Amygdala (tissue), 56 donors: ENCODE measurements at places on chromosomes 12 and 14.

DNA sequence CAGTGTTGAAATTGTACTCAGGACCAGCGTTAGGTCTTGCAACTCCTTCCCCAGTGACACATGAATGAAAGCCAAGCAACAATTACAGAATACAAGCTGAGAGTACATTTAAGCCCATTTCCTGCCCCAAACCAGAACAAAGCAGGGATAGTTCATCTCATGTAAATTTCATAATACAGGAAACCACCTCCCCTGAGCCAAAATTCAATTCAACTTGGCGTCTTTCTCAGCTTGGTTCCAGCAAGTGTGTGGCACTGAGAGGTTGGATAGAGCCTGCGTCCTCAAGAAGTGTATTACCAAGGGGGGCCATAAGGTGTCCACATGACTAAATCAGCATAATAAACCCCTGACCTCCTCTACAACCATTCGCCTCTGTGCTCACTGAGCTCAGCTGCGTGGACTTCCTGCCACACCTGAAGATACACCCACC, 278.9 kb upstream of the CRY1 start:
- DNase-seq, result no peak

DNA sequence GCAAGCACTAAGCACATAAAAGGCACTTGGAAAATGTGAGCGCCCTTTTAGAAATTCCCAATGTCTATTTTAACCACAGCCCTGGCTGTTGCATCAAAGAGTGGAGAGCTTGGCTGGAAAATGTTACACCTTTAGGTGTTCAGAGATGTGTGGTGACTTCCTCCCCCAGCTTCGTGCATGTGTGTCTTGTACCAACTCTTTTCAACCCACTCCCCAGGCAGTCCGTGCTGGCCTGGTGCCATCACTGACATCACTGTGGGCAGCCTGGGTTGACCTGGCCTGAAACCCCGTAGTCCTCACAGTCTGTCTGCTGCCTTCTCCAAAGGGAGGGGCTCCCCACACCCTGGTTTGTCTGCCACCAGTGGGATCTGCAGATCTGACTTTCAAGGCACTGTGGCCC, 101.8 kb downstream of the SCARB1 start:
- DNase-seq, result no peak

DNA sequence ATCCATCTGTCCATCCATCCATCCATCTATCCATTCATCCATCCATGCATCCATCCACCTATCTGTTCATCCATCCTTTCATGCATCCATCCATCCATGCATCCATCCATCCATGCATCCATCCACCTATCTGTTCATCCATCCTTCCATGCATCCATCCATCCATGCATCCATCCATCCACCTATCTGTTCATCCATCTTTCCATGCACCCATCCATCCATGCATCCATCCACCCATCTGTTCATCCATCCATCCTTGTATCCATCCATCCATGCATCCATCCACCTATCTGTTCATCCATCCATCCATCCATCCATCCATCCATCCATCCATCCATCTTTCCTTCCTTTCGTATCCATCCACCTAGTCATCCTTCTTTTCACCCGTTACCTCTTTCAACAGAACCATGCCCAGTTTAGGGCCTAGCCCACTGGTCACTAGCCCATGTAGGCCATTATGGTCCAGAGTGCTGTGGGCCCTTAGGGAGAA, 66.3 kb downstream of the KIF26A start:
- no peak for DNase-seq

- DNase-seq, result no peak
These were observed 42.8 kb downstream of the KDM2B start for GRCh38 chr12:121537814-121538698.

DNA sequence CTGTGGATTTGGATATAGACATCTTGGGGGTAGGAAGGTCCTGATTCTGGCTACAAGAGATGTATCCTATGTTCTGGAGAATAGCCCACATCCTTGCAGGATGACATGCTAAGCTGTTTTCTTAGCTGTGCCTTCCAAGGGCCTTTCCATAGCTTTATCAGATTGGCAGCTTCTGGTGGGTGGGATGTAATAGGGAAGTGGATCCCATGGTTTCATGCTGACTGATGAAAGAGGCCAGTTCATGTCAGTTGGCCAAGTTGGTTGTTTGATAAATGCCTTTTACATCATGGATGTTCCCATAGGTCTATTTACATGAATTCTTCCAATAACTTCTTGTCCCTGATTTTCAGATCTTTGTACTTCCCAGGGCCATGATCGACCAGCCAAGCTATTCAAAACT, 169.1 kb upstream of the RMST start:
- DNase-seq, result no peak

GRCh38 chr12:27123642-27124041, 41.3 kb upstream of the C12orf71 start:
- no peak for DNase-seq

- no peak for DNase-seq
These were observed 45.1 kb upstream of the GRIN2B start for GRCh38 chr12:14026537-14026936.

- no peak for DNase-seq
These were observed 620.1 kb downstream of the MED13L start for GRCh38 chr12:115657081-115658013.

- no peak for DNase-seq
These were observed 579 bp upstream of the CLMN start for GRCh38 chr14:95320078-95320895.

- DNase-seq, result no peak
These were observed 106.8 kb downstream of the CALM1 start for GRCh38 chr14:90503582-90503981.

DNA sequence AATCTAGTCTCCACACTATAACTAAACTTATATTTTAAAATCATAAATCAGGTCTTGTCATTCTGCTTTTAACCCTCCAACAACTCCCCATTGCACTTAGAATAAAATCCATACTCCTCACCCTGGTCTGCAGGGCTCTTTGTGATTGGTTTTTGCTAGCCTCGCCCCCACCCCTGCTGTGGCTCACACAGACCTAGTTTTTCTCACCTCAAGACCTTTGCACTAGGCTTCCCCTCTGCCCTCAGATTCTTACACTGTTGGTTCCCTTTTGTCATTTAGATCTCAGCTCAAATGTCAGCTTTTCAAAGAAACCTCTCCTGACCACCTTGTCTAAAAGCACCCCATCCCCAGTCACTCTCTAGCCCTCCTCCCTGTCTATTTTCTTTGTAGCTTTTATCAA, 10.7 kb upstream of the LHX5 start:
- DNase-seq, result no peak

- DNase-seq, result no peak
These were observed 5.3 kb downstream of the OASL start for GRCh38 chr12:121033625-121034349.
